ENCODE measurements at places on chromosomes 13 and 19.
A peak's percentile ranks its signal among the peaks of the same experiment; 100 is the strongest.

- DNase-seq, result no peak
Measured at GRCh38 chr13:37443538-37443937, 155.0 kb downstream of the POSTN start.

GRCh38 chr19:14565298-14565679 lies 6.6 kb downstream of the NDUFB7 start:
- no peak for DNase-seq

DNA sequence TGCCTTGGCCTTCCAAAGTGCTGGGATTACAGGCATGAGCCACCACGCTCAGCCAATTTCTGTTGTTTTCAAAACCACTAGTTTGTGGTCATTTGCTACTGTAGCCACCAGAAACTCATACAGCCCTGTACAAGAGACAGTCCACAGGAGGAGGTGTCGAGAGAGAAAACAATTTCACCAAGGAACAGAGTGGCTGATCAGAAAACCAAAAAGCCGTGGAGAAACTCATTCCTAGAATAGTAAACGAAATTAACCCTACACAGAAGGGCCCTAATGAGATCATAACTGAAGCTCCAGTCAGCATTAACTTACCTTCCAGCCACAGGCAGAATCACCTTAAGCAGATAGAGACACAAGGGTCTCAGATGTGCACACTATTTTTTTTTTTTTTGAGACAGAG lies 3.8 kb upstream of the CCDC124 start:
- DNase-seq, result no peak

- DNase-seq, result peak; percentile 65
Measured at GRCh38 chr19:3359015-3359918, 7.1 kb upstream of the NFIC start.

DNA sequence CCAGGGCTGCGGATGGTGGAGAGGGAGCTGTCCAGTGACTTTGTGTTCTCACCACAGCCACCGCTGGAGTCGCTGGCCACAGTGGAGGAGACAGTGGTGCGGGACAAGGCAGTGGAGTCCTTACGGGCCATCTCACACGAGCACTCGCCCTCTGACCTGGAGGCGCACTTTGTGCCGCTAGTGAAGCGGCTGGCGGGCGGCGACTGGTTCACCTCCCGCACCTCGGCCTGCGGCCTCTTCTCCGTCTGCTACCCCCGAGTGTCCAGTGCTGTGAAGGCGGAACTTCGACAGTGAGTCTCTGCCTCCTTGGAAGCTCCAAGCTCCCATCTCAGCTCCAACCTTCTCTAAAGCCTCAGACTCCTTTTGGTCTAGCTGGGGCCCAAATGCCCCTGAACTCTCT lies 21.4 kb downstream of the PPP2R1A start:
- DNase-seq, result no peak

DNA sequence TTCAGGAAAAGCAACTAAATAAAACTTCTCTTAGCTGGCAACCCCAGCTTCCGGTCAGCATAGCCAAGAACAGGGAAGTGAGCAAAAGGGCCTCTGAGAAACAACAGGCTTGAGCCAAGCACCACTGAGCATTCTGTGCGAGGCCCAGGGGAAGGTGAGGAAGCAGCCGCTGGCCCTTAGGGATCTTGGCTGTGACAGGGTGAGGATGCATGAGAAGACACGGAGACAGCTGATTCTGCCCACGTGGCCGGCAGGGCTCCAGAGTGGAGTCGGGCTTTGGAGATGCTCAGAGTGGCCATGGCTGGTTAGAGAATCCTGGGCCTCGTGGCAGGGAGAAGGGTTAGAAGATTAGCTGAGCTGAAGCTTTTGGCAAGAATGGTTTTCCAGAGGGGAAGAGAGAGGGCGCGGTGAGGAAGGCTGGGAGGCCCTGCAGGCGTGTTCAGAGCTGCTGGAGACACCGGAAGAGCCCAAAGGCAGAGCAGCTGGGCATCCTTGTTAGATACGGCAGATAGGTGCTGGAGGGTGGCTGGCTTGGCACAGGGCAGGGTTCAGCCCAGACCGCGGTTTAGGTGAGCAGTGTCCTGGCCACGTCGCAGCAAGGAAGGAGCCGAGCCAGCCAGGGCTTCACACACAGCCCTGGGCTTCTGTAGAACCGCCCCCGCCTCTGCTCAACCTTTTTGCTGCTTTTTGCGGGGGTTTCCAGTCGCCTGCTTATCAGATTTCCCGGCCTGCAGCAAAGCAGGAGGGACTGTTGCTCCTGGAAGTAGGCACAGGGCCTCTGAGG lies 17.3 kb downstream of the UPF1 start:
- DNase-seq, result peak; percentile 46

GRCh38 chr13:67023130-67023876 lies 206.8 kb downstream of the PCDH9 start:
- no peak for DNase-seq

- no peak for DNase-seq
Measured at GRCh38 chr13:57045826-57046546, 94.7 kb upstream of the PRR20A start.

- DNase-seq, result no peak
Measured at GRCh38 chr13:74683411-74683810, 549.2 kb upstream of the KLF12 start.

- DNase-seq, result no peak
Measured at GRCh38 chr13:111476197-111476596, 155.8 kb downstream of the TEX29 start.

DNA sequence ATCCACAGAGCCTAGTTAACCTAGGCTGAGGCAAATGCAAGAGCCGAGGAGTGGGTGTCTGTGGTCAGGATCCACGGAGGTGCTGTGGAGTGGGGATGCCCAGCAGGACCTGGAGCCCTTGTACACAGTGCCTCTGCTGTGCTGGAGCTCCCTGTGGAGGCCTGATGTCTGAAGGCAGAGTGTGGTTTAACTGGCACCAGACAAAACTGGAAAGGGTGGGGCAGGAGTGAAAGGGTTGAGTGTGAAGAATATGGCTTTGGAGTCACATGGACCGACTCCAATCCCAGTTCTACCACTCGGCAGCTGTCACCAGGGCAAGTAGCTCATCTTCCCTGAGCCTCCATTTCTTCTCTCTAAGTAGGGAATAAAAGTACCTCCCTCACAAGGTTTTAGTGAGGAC lies 60.3 kb upstream of the GPR12 start:
- no peak for DNase-seq

DNA sequence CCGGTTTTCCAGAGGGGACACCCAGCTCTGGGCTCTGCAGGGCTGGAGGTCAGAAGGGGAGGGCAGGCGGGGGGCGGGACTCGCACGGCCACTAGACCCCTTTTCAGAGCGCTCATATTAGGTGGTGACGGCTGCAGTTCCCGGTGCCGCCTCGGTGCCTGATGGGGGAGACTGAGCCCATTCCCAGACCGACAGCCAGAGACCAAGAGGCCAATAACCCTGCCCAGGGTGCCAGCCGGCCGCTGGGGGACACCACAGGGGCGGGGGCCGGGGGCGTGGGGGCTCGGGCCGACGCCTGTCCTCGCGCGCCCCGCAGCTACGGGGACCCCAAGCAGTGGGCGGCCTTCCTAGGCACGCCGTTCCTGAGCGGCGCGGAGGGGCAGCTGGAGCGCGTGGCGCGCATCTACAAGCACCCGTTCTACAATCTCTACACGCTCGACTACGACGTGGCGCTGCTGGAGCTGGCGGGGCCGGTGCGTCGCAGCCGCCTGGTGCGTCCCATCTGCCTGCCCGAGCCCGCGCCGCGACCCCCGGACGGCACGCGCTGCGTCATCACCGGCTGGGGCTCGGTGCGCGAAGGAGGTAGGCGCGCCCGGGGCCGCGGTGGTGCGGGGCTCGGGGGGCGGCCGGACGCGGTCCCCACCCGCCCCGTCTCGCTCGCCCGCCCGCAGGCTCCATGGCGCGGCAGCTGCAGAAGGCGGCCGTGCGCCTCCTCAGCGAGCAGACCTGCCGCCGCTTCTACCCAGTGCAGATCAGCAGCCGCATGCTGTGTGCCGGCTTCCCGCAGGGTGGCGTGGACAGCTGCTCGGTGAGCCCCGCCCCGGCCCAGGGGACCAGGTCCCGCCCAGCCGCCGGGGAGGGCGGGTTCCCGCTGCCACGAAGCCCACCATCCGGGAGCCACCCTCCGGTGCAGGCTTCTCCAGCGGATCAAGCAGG lies 2.4 kb downstream of the TIMM13 start:
- no peak for DNase-seq

DNA sequence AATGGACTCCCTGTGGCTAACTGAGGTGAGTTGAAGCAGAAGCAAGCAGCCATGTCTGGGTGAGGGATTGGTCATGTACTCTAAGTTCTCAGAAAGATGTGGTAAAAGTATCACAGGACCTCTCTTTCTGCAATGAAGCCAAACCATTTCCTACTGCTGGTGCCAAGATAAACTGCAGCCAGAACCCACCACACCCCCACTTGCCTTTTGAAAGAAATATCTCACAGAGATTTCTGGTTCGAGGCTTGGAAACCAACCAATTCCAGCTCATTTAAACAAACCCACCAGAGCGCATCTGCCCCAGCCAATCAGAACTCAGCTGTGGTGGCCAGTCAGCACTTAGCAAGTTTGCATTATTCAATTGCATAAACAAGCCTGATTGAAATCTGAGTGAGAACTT lies 204.5 kb upstream of the ATXN8OS start:
- DNase-seq, result no peak

DNA sequence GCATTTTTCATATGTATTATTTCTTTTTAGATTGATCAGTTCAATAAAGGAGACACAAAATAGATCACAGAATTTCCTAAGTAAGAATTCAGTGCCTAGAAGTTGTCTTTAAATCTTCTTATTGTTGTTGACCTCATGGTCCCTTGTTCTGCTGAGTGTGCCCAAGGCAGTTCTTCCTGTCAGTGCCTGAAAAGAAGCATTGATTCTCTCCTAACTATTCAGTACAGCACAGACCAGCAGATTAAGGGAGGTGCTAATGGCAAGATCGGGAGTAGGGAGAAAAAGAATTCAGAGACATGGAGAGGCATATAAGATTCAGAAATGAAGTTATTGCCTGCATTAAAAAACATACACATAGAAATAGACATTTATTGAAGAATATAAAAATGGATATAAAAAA lies 180.5 kb upstream of the PCDH9 start:
- no peak for DNase-seq

GRCh38 chr19:36449059-36449670 lies 30.7 kb upstream of the ZFP82 start:
- no peak for DNase-seq

- peak; percentile 55 for DNase-seq
Measured at GRCh38 chr19:3346677-3347353, 19.6 kb upstream of the NFIC start.

DNA sequence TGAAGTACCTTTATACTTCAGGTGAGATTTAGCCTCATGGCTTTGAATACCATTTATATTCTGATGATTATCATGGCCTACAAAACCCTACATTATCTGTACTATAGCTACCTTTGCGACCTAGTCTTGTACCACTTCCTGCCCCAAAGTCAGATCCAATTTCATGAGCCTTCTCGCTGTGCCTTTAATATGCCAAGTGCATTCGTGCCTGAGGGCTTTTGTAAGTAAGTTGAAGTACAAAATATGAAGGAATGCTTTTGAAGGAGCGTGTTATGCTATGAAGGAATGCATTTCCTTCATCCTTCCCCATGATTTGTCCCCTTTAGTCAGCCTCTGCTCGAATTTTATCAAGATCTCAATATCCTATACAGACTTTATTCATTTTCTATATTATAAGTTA lies 9.2 kb upstream of the RASL11A start:
- no peak for DNase-seq

DNA sequence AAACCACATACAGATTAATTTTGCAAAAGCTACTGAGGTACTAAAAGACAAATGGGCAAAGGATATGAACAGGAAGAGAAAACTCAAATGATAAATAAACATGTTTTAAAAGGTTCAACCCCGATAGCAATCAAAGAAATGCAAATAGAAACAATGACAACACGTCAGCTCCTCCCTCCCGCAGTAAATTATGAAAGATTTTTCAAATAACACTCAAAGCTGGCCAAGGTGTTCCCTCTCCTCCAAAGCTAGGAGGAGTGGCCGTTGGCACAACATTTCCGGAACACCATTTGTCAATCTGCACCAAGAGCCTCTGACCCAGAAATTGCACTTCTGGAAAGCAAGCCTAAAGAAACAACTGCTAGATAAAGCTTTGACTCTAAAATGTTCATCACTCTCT lies 28.3 kb downstream of the INSR start:
- DNase-seq, result peak; percentile 62

DNA sequence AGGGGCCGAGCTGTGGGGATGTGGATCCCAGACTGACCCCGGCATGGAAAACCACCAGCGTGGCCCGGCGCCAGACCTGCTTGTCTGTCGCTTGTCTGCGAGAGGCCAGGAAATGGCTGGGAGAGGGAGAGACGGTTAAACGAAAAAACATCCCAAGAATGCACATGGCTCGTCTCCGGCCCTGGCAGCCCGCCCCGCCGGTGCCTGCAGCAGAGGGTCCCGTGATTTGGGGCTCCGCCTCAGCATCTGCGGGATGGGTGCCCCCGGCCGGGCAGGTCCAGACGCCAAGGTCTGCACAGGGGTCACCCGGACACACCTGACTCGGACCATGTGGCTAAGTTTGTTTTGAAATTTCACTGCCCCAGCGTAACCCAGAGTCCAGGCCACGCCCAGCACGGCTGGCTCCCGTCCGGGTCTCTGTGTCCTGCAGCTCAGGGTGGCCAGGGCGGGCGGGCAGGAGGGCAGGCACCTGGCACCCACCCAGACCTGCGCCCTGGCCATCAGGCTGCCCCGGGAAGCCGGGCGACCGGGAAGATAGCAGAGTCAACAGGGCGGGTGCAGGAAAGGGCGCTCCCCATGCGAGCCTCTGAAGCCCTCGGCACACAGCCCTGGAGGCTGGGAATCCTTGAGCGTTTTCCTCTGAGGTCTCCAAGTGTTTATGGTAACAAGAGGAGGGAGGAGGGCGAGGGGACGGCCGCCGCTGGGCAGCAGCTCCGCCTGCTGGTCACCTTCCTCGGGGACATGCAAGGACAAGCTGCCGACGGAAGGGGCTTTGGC lies 103.2 kb downstream of the GADD45B start:
- DNase-seq, result peak; percentile 88

- DNase-seq, result no peak
Measured at GRCh38 chr13:112635323-112635722, 47.4 kb upstream of the TUBGCP3 start.

DNA sequence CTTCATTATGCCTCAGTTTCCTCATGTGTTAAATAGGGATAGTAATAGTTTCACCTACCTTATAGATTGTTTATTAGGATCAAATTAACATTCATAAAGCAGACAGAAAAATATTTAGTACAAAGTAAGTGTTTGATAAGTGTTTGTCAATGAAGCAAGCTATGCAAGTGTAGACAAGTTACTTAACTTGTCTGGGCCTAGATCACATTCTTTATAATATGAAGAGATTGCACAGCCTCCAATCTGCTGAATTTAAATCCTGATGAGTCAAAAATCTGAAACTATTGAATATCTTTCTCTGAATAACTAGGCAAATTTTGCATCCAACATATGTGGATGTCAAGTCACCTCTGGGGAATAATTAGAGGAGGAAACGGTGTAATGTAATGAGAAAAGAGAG lies 170.5 kb downstream of the MZT1 start:
- DNase-seq, result no peak

- DNase-seq, result no peak
Measured at GRCh38 chr13:99758460-99759162, 213.0 kb downstream of the ZIC5 start.

DNA sequence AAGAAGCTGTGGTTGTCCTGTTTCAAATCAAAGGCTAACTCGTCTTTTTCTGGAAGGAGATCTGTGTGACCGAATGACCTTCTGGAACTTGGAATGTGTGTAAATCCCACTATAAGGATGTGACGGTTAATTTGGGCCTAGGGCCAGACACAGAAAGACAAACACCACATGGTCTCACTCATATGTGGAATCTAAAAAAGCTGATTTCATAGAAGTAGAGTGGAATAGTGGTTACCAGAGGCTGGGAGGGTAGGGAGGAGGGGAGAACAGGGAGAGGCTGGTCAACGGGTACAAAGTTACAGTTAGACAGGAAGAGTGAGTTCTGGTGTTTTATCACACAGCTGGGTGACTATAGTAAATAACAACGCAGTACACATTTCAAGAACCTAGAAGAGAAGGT lies 39.3 kb upstream of the RGCC start:
- no peak for DNase-seq
